Liver (tissue), 10 donors: ENCODE measurements at places on chromosomes 3 and 15.
A peak's percentile ranks its signal among the peaks of the same experiment; 100 is the strongest.

GRCh38 chr3:194961571-194961970, 275.9 kb downstream of the FAM43A start:
- no peak for DNase-seq

- DNase-seq = no peak
Measured at GRCh38 chr3:16961621-16962205, 77.0 kb downstream of the PLCL2 start.

- no peak for DNase-seq
Measured at GRCh38 chr3:183313764-183314163, 60.7 kb downstream of the B3GNT5 start.

GRCh38 chr15:57832183-57832582, 125.7 kb downstream of the POLR2M start:
- DNase-seq = no peak

- DNase-seq = no peak
Measured at GRCh38 chr3:127027811-127028548, 45.1 kb downstream of the PLXNA1 start.

- no peak for DNase-seq
Measured at GRCh38 chr3:141330235-141330634, 38.1 kb upstream of the ZBTB38 start.

GRCh38 chr15:52124270-52124880, 11.8 kb upstream of the BCL2L10 start:
- DNase-seq = no peak

DNA sequence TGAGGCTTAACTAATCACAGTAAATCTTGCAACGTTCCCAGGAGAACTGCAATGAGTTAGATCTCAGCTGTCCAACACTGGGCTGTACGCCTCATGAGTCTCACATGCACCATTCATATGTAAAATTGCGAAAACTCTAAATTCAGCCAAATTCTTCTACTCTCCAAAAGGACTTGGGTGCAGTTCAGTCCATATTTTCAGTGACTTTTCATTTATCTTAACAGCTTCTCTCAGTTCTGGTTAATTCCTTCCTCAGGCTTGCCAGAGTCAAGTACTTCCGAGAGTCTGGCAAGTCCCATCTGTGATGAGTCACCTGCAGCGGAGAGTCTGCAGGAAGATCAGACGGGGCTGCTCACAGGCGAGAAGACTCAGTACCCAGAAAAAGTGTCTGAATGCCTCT, 11.5 kb downstream of the CCDC80 start:
- DNase-seq = no peak

GRCh38 chr3:40875581-40875980, 323.7 kb upstream of the CTNNB1 start:
- no peak for DNase-seq

GRCh38 chr3:167450195-167450594, 23.6 kb downstream of the SERPINI2 start:
- DNase-seq = no peak

DNA sequence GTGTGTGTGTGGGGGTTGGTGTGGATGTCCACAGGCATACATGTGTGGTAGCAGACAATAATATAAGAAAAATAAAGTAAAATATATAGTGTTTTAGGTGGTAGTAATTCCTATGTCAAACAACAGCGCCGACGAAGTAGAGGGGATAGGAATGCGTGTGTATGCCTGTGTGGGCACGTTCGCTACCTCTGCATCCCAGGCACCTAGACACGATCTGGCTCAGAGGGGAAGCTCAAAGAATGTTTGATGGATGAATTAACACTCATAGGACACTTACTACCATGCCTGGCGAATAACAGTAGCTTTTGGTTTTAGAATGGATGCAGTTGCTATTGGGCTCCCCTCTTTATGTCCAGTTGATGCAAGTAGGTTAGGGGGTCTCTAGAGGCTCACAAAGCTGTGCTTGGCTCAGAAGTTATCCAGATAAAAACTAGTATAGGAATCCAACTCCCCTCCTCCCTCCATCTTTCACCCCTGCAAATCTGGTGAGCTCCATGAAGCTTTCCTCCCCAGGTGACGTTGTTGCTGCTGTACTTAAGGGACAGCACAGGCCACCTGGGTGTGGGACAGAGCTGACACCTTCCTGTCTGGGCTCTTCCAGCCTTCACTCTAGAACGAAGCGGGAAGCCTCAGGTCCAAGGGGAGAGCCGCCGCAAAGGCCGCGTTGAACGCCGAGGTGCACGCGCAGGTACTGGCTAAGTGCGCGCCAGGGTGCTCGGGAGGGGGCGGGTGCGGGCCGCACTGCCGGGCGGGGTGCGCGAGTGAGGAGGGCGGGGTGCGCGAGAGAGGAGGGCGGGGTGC, 192.6 kb upstream of the LYSMD4 start:
- peak; percentile 61 for DNase-seq

GRCh38 chr3:58387650-58388546, 45.7 kb downstream of the PDHB start:
- DNase-seq = no peak

DNA sequence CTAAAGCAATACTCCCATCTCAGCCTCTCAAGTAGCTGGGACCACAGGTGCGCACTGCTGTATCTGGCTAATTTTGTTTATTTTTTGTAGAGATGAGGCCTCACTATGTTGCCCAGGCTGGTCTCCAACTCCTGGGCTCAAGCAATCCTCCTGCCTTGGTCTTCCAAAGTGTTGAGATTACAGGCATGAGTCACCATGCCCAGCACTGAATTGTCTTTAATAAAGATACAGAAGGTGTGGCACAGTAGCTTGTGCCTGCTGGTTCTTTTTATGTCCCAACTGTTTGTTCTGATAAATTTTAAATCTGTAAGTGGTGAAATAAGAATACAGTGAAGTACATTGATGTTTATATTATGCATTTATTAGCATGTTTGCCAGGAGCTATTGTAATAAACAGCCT, 20.6 kb upstream of the TRAK1 start:
- no peak for DNase-seq

- DNase-seq = no peak
Measured at GRCh38 chr15:87944691-87945090, 311.8 kb downstream of the NTRK3 start.

DNA sequence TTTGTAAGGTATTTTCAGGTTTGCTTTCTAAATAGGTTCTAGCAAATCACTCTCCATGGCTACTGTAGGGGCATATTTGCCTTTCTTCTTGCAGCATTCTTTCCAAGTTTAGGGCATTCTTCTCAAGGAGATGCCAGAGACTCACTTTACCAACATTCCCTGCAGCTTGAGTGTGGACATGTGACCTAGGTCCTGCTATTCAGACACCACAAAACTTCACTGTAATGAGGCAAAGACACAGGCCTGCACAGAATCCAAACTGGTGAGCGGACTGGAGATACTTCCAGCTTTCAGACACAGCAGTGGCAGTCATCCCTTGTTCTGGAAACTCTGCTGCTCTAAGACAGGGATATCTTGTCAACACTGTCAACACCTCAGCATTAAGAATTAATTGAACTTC, 146.4 kb upstream of the PFN2 start:
- no peak for DNase-seq

DNA sequence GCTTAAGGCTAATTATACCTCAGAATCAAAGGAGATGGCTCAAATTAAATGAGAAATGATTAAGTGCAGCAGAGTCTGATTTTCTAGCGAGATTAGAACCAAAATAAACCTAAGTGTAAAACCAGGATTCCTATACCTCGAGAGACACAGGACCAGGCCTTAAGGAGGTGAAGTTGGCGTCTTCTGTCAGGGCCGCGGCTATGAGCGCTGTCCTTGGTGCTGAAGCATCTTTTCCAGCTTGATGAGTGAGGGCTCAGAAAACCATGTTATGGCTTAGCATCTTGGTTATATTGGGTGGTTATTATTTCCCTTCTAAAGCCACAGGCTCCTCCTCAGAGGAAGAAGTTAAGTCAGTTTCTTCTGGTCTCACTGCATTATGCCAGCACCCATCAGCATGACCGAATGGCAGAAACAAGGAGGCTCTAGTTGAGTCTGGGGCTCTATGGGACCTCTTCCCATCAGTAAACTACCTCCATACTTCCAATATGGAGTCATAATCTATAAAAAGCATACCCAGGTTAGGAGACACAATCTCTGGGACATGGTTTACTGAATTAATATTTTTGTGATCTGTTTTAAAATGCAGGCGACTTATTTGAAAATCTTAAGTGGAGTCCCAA, 120.1 kb upstream of the NMNAT3 start:
- peak; percentile 47 for DNase-seq

DNA sequence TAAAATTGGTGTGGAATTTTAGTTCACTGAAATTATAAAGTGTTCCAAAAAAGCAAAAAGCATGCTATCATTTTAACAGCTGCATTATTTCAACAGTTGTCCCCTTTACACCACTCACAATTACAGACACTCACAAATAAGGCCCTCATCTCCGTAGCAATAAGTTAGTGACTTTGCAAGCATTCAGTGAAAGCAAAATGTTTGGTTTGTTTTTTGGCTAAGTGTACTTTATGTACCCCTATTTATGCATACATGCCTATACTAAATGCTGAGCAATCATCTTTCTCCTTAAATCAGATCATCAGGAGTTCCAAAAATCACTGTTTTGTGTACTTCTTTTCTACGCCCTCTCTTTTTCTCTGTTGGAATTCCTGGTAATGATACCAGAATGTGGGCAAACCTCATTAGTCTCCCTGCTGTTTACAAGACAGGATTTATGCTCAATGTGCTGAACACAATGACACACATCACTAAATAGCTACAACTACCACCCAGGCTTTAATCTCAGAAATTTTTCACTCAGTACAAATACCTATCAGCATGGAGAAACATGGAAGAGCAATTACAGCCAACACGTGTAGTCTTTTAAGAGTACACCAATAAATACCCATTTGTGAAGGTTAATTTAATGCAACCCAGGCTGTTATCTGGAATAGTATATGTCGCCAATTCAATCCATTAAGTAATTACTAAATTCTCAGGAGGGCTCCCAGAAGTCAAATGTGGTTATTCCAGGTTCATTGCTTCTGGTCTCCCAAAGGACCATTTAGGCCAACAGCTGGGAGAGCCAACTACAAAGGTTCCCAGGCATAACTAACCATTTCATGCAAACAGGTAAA, 12.0 kb downstream of the ALDH1A2 start:
- DNase-seq = no peak

- DNase-seq = no peak
Measured at GRCh38 chr3:23519314-23520208, 286.2 kb upstream of the UBE2E1 start.

GRCh38 chr3:142972092-142972753, 8.7 kb upstream of the PAQR9 start:
- no peak for DNase-seq

DNA sequence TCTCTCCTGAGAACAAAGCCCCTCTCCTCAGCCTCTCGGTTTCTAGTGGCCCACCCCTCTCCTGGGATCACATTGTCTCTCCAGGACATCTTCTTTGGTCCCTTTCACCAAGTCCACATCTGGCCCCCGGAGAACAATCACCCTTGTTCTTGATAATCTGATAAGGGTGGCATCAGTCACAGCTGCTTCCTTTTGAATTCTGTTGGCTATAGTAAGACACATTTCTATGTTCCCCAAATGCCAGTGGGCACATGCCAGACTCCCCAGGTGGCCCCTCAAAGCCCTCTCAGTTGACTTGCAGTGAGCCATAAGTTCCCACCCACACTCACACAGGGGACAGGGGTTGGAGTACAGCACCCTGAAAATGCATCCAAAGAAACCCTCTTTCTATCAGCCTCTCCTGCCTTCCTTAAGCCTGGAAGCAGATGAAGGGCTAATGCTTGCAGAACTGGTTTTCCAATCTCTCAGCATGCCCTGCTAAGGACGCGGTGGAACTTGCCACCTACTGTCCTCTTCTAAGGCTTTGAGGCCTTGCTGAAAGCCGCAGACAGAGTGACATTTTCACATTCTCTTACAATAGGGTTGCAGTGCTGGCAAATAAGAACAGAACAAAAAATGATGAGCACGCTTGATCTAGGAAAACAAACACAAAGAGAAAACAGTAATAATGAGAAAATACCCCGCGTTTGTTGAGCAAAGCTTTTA, 101.3 kb upstream of the SLCO3A1 start:
- DNase-seq = no peak

- no peak for DNase-seq
Measured at GRCh38 chr3:195853996-195854395, 42.3 kb upstream of the MUC4 start.

- DNase-seq = peak; percentile 40
Measured at GRCh38 chr15:88648357-88649214, 9.8 kb downstream of the ISG20 start.

DNA sequence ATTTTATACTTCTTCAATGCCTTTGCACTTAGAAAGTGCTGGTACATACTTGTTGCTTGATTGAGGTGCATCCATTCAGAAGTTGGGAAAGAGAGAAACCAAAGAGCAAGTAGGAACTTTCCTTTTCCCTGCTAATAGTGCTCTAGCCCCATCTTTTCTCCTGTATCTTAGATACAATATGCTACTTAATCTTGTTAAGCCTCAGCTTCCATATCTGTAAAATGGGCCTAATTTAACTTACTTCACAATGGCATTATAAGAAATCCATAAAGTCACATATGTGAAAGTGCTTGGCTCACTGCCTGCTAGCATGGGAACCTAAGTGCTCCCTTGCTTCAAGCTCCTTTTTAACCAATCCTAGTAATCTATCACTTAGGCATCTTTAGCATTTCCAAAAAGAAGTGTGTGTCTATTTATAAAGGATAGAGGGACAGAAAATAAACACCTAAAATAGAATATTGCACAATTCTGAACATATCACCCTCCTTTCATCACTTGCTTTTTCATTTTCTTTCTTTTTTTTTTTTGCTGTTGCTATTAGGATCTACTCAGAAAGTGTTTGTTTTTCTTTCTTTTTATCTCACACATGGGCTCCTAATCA, 28.1 kb downstream of the KCNAB1 start:
- DNase-seq = no peak

- DNase-seq = no peak
Measured at GRCh38 chr3:73056014-73056844, 5.2 kb upstream of the EBLN2 start.

DNA sequence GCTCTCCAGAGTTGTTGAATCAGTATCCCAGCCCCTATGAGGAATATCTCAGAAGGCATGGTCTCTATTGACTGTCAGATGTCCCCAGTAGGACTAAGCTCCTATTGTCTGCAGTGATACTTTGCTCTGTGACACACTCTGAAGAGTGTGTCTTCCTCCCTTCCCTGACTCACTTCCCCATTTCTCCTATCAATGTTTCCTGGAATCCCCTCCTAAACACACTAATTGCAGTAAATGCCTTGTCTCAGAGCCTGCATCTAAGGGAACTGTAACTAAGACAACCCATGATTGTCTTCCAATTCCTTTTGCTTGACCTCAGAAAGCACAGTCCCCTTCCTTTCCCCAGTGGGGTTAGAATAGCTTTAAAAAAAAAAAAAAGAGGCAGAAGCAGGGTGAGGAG, 397.3 kb upstream of the PROK2 start:
- DNase-seq = no peak

GRCh38 chr15:44656298-44656697, 7.2 kb downstream of the SPG11 start:
- no peak for DNase-seq

DNA sequence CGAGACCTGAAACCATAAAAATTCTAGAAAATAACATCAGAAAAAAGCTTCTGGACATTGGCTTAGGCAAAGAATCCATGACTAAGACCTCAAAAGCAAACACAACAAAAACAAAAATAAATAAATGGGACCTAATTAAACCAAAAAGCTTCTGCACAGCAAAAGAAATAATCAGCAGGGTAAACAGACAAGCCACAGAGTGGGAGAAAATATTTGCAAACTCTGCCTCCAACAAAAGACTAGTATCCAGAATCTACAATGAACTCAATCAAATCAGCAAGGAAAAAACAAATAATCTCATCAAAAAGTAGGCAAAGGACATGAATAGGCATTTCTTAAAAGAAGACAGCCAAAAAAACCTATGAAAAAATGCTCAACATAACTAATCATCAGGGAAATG, 59.6 kb downstream of the DNAH12 start:
- DNase-seq = no peak
